AG08396 (cell line): ENCODE measurements at places on chromosomes 12 and 14.

DNA sequence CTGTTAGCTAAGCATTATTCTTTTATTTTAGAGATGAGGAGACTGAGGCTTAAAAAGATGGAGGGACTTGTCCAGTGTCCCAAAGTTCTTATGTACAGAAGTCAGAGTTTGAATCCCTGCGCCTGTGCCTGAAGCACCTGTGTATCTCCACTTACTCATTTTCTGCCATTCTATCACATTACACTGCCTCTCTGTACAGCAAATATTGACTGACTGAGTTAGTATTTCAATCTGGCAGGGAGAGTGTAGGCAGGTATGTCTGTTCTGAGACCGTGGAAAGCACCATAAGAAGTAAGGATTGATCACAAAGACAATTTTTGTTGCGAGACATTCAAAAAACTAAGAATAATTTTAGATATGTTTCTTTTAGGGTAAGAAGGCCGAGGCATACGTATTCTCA lies 162.7 kb downstream of the KITLG start:
- DNase-seq = no peak

GRCh38 chr14:51357250-51357649 lies 117.2 kb downstream of the TMX1 start:
- DNase-seq = no peak

GRCh38 chr14:106843951-106844483 lies 1317.6 kb downstream of the TMEM121 start:
- DNase-seq = peak; percentile 13

- DNase-seq = no peak
Measured at GRCh38 chr12:104155711-104156555, 17.9 kb upstream of the NFYB start.

- DNase-seq = no peak
Measured at GRCh38 chr14:99380402-99380801, 100.3 kb downstream of the SETD3 start.

DNA sequence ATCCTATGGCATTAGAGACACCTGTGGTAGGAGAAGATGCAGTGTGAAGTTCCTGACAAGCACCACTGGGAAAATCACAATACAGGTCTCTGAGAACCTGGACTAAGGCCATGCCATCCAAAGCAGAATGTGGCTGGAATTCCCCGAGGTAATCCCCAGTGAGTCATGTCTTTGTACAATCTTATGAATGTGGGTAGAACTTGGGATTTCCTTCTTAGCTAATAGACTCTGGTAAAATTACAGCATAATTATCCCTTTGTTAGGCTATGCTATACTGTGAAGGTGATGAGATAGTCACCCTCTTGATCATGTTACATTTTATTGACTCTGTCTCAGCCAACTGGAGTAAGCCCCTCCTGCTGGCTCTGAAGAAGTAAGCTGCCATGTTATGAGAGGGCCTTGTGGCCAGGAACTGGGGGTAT lies 224.3 kb upstream of the DCN start:
- no peak for DNase-seq

- DNase-seq = no peak
Measured at GRCh38 chr12:49941556-49942511, 8.7 kb upstream of the AQP2 start.

DNA sequence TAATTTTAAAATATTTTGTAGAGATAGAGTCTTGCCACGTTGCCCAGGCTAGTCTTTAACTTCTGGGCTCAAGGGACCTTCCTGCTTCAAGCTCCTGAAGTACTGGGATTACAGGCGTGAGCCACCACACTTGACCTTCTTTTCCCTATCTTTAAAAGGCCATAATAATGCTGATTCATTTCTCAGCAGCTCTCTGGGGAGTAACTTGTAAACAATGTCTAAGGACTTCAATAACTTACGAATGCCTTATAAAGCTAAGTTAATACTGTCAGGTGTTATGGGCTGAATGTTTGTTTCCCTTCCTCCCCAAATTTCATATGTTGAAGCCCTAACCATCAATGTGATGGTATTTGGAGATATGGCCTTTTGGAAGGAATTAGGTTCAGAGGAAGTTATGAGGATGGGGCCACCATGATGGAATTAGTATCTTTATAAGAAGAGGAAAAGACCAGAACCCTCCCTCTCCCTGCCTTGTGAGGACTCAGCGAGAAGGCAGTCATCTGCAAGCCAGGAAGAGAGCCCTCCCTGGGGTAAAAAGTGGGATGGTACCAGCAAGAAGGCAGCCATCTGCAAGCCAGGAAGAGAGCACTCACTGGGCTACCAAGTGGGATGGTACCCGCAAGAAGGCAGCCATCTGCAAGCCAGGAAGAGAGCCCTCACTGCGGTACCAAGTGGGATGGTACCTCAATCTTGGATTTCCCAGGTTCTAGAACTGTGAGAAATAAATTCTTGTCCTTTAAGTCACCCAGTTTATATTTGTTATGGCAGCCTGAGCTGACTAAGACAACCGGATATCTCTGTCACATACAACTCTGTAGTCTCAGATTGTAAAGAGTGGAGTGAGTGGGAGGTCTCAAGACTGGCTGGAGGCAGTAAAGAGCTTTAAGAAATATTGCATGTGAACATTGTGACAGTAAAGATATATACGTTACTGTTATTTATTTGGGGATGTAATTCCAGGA lies 16.3 kb upstream of the YBX3 start:
- DNase-seq = no peak

GRCh38 chr14:100554082-100554677 lies 33.0 kb downstream of the BEGAIN start:
- DNase-seq = no peak
